Head of caudate nucleus (tissue), 42 donors: ENCODE measurements at places on chromosomes 7 and 10.

DNA sequence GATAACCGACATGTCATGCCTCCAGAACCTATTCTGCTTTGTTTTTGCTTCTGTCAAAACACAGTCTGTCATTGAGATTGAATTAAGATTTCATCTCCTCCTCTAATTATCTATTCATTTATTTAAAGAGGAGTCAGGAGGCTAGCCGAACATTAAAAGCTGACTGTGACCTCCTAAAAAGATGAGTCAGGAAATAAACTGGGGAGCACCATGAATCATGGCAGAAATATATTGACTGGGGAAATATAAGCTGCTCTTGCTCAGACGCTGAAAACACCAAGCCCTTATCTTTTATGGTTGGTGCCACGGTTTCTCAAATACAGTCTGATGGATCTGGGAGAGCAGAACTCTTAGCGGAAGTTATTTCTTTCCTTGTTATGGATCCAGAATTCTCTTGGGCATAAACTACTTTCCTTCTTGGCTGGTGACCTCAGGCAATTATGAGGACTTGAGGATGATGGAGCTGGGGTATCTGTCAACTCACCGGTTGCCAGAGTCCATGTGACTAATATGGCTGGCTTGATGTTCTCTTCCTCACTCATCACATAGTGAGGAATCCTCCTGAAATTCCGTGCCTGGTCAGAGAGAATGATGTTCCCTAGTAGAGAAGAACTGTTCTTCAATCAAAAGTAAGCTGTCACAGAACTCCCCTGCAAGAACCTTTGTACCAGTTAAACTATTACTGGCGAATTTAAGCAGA is 307.6 kb upstream of the PHYHIPL start:
- DNase-seq, result no peak

DNA sequence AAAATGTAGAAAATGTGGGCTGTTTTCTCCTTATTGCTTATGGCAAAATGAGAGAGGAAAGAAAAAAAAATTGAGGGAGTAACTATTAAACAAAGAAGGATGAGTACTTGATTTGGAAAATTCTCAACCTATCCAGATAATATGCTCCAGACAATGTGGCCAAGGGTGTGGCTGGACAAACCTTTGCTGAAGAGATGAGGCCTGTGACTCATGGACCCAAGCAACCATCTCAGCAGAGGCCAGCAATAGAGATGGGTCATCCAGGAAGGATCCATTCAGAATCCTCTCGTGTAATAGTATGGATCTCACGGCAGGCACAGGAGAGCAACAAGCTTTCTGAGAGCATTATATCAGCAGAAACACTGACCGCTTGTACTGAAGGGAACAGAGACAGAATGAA is 120.3 kb upstream of the CELF2 start:
- DNase-seq, result no peak

DNA sequence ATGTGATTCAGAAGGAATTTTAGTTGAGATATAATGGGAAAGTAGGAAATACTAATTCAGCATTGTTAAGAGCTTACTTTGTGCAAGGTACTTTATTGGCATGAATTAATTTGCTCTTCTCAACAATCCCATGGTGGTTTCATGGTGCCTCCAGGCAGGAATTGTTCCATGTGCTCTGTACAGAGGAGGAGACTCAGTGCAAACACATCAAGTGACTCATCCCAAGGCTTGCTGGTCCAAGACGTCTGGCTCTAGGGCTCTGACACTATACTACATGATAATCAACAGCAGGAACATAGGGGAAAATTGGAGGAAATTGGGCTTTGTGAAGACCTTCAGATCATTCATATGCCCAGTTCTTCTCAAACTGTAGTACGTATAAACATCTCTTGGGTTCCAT is 66.5 kb upstream of the PRKG1 start:
- DNase-seq, result no peak

DNA sequence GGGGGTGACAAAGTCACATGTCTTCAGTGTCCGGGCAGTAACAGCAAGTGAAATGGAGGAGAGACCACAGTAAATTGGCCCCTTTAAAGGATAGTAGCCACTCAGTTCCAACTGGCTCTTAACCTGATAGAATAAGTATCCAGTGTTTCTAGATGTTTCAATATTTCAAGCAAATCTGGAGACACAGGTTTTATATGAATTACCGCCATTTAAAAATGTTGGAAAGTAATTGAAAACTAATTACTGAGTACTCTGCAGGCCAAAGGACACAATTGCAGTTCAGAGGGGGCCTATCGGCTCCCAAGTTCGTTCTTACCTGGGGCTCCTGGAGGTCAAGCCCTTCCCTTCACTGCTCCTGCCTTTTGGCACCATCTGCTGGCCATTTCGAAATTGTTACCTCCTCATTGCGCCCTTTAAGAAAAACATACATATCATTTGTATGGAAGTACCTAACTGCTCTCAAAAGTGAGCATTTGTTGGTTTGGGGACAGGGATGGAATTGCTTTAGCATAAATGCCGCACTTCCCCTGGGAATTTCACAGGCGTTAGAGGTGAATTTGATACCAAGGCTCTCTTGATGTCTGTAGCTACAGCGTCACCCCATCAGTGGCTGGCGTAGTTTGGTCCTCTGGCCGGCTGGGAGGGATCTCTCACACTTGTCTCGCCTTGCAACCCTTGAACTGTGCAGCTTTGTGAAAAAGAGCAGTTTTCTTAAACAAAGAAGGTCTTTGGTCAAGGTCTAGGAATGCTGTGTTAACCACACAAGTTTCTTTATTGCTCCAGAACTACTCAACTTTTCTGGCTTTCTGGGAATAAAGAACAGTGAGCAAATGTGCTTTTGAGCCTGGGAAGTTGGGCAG is 220.0 kb downstream of the ARHGAP21 start:
- DNase-seq, result peak; percentile 57

DNA sequence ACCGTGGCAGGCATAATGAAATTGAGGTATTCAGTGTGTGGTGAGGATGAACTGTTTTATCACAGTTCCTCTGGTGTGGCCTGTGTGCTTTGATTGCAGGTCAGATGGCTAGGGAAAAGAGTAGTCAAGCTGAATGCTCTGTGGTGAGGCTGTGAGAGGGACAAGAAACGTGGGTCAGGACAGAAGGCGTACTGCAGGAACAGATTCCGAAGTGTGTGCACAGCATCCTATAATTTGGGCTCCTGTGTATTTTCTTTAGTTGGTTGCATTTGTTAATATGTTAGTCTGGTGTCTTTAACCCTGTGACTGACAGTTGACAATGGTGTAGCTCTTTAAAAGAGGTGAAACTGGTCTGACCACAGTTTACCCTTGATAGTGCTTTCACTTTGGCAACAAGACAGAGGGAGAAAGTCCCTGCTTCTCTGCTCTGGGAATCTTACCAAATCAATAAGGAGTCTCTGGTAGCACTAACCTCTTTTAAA is 76.5 kb downstream of the AUTS2 start:
- DNase-seq, result no peak

DNA sequence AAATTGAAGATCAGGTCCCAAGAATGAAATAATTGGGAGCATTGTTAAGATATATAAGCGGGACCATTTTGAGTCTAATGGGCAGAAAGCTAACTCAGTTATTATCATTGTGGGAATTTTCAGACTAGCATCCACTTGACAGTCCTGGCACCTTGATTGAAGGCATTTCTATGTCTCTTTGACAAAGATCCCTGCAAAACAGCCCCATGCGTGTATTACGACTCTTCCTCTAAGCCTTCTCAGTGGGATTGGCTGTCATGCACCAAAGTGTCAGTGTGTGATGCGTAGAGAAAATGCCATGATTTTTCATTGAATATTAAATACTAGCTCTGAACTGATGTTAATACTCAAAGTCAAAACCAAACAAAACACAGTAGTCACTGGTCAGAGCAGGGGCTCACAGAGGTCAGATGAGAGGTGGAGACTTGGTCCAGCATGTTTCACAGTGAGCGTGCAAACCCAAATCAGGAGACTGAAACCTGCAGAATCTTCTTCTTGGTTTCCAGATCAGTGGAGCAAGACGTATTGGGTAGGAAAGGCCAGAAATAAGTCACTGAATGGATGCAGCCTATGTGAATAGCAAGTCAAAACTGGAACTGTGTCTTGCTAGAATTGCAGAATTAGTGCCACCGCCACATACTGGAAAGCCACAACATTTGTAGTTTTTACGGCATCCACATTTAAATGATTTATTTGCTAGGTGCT is 303.6 kb upstream of the AKR1E2 start:
- DNase-seq, result no peak

DNA sequence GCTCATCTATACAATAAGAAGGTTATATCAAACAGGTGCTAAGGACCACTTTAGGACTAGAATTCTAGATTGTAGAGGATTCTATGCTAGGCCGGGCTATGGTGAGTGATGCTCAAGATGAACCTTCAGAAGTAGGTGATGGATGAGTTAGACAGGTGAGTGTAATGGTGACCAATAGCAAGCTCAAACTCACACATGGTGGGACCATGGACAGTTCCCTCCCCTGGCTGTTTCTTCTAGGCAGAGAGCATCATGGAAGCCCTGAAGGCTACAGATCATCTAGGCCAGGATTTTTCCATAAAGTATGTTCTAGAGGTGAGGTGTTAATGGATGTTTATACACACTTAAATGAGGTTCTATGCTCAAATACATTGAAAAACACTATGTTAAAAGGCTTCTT is 162.2 kb upstream of the WDR11 start:
- DNase-seq, result no peak

DNA sequence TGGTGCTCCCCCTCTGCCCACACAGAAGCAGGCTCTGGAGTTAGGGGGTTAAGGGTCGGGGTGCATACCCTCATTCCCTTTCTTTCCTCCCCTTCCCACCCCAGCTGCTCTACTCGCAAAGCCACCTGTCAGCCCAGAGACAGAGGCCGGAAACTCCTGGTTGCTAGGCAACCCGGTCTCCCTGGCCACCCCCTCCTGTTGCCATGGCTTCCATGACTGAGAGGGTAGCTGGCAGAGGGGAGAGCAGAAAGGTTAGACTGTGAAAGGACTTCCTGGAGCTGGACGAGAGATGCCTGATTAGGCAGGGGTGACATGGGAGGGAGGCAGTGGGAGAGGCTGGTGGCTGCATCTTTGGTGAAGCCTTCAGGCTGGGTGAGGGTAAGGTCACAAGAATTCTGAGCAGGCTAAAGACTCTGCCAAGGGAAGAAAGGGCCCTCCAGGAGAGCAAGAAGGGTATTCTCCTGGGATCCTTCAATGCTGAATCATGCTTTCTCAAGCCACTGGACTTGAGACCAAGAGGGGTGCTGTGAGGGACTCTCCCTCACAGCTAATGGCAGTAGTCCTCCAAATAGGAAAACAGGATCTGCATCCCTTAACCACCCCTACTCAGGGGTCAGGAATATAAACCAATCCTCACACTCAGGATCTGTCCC is 5.4 kb downstream of the PSD start:
- DNase-seq, result peak; percentile 64

- no peak for DNase-seq
Measured at GRCh38 chr7:37784015-37784414, 64.4 kb upstream of the NME8 start.

DNA sequence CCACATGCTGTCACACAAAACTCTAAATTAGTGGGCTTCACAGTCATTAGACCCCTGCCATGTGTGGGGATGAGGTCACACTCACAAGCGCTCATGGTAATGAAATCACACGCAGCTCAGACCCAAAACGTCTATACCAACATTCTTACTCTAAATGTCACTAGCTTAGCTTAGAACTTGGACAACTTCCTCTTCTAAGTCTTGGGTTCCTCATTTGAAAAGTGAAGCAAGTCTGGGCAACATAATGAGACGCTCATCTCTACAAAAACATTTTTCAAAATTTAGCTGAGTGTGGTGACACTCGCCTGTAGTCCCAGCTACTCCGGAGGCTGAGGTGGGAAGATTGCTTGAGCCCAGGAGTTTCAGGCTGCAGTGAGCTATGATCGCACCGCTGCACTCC is 92.7 kb upstream of the MACROH2A2 start:
- no peak for DNase-seq

DNA sequence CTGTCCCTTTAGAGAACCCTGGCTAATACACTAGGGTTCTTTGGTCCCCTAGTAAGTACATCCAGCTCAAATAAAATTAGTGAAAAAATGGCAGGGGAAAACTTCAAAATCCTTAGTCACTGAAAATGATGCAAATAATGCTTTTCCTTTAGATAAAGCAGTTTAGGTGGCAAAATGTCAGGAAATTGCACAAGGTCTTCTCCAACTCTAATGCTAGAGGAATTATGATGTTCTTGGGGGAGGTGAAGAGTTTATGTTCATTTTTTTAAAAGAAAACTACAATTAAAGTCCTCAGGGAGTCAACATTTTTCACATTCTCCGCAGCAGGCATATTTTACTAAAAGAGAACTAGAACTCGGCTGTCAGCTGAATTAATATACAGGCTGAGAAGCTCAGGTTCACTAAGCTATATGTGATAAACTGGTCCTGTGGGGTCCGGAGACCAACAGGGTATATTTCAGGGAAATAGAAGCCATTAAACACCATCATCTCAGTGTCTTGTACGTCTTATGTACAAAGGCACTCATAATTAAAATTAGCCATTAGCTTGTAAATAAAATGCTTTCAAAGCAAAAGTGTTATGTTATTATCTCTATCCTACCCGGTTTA is 1164.7 kb upstream of the AUTS2 start:
- DNase-seq, result no peak

- DNase-seq, result peak; percentile 49
Measured at GRCh38 chr10:123995461-123996131, 97.8 kb downstream of the CHST15 start.

DNA sequence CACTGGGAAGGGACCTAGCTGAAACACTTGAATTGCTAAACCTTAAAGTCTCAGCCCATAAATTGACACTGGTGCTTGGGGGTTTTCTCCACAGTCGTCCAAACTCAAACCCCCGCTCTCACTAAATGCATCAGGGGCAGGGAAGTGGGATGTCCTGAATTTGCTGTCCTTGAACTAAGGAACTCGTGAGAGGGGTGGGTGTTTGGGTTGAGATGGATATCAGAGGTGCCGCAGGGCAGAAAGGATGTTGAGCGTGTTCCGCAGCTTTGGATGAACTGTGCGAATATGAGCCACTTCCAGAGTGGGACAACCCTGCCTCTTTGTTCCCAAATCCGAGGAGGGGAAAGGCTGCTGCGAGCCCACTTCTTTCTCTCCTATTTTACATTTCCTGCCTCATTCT is 90.3 kb upstream of the LYZL2 start:
- no peak for DNase-seq

GRCh38 chr7:3897430-3898372 is 596.6 kb downstream of the SDK1 start:
- peak; percentile 35 for DNase-seq

- no peak for DNase-seq
Measured at GRCh38 chr7:7848892-7849291, 119.7 kb upstream of the GLCCI1 start.

- DNase-seq, result no peak
Measured at GRCh38 chr10:133415752-133416151, 8.7 kb downstream of the SPRN start.

GRCh38 chr7:17103984-17104383 is 194.5 kb upstream of the AHR start:
- DNase-seq, result no peak

DNA sequence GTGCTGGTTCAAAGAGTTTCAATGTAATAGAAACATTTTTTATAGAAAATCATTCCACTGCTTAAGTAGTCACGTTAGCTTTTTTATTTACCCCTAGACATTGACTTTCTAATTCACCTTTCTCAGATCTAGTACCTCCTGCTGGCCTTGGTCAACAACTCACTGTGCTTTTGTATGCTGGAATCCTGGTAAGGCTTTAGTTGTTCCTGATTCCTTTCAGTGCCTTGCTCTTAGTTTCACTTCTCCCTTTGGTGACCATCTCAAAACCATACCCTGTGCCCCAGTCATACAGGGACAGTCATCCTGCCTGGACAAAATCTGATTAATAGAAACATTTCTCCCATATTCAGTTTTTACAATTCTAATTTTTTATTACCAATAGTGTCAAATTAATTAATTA is 130.2 kb downstream of the GPR37 start:
- DNase-seq, result no peak
